ENCODE measurements at places on chromosomes 1 and 21.

DNA sequence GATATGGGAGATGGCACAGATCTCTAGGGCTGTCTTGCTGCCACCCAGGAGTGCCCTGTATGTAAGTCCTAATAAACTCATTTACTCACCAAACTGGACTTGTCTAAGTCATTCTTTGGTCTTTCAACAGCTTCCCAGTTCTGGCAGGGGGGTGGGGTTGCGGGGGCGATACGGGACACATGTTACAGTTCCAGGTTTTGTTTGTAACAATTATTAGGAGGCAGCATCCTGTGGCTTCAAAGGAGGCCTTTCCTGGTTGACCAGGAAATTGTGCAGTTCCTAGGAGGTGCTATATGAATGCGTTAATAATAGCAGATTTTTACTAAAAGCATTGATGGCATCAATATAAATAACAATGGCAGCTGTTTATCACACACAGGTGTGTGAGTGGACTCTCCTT lies 42.7 kb upstream of the TRIM45 start:
- DNase-seq, result no peak

DNA sequence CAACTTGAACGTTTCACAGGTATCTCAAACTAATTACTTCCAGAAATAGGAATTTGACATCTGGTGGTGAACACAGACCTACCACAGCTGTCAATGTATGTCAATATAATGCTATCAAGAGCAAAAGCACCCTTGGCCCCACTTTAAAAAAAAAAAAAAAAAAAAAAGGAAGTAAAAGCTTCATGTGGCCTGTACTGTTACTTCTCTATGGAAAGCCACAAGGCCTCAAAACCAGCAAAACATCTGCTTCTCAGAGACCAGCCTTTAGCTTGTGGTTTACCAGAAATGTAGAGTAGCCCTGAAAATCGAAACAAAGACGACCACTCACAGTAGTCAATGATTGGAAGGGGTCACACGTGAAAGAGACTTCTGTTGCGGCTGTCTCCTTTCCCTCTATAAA lies 109.6 kb downstream of the SLC45A1 start:
- no peak for DNase-seq

- DNase-seq, result no peak
Observed at GRCh38 chr1:194279975-194280374, 1093.6 kb upstream of the B3GALT2 start.

- no peak for DNase-seq
Observed at GRCh38 chr1:156741481-156741983, 644 bp upstream of the MRPL24 start.

DNA sequence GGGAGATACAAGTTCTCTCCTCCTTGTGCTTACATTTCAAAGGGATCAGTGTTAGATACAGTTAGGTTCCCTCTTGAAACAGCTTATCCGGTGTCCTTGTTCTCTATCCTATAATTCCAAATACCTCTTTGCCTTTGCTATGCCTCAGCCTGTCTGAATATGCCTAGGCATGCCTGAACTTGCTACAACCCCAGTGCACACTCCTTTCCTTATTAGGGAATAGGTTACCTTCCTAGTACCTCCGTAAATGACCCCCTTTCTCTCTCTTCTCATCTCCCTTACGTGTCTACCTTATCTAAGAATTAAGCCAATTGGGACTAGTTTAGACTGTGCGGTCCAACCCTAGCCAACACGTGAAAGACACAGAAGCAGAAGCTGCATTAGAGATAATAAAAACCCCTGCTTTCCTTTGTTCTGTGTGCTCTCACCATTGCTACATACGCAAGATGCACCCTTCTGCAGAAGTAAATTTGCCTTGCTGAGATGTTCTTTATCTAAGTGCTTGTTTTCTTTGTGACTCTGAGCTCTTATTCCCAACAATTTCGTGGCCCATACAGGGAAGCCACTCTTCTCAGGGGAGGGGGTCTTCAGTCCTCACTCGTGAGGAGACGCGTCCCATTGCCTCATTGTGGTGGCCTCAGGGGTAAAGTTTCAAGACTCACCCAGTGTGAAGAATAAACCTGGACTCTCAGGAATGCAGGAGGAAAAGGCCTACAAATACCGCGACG lies 802.1 kb downstream of the PLA2G4A start:
- DNase-seq, result no peak
